Activated CD8-positive, alpha-beta T cell treated with anti-CD3 and anti-CD28 coated beads, Interleukin-2, amount 10 ng/mL, durations not matched to agents 7 days and 5 days (primary cell): ENCODE measurements at places on chromosomes 13 and 19.

GRCh38 chr13:63631006-63631405 is 2215.4 kb upstream of the PCDH20 start:
- DNase-seq: no peak

- DNase-seq: no peak
Observed at GRCh38 chr13:95708391-95708774, 31.4 kb downstream of the DNAJC3 start.

- no peak for DNase-seq
Observed at GRCh38 chr13:79631051-79631659, 150.2 kb downstream of the NDFIP2 start.

GRCh38 chr19:47658431-47659348 is 49.8 kb downstream of the BICRA start:
- no peak for DNase-seq

- no peak for DNase-seq
Observed at GRCh38 chr13:92717857-92718256, 508.8 kb upstream of the GPC6 start.

GRCh38 chr19:507286-508203 is at the start of gene TPGS1:
Gene TPGS1 (plus strand): TSS chr19:507497. CDS start chr19:507507, 10 bp downstream.
- peak; percentile 90 for DNase-seq

DNA sequence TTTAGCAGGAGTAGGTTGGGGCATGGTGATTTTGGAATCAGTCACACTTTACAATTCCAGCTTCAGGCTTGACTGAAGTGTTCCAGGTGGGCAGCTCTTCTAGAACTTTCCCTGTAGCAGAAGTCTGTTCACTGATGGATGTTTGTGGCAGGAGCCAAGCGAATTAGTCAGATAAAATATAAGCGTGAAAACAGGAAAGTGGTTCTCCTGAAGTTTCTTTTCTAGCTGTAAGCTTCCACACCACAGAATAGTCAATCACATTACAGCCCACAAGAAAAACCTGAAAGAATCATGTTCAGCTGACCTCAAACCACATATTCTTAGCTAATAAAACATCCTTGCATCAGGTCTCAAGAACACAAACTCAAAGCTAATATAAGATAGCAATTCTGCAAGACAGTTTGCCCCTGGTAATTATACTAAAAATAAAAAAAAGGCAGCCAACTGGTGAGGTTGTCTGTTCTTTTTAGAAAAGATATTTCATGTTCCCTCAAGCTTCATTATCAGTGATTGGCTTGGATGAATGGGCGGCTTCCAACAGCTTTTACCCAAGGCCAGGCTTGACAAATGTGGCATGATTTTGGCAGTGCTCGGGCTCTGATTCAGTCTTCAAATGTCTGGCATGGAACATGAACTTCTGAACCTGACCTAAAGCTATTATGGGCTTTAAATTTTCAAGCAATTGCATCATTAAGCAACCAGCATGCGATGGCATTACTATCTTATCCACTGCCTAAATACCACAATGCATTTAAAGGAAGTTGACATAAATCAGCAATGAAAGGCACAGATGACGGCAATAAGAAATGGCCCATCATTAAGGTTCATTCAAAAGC is 136.8 kb downstream of the DCLK1 start:
- no peak for DNase-seq

- peak; percentile 73 for DNase-seq
Observed at GRCh38 chr19:8158411-8159074, 9.2 kb upstream of the FBN3 start.

- no peak for DNase-seq
Observed at GRCh38 chr19:5339950-5340636, 519 bp downstream of the PTPRS start.

GRCh38 chr19:45739498-45740439 is 6.5 kb downstream of the MEIOSIN start:
- no peak for DNase-seq

GRCh38 chr13:40002016-40002415 is 346.6 kb downstream of the COG6 start:
- DNase-seq: no peak
